Activated T-cell treated with anti-CD3 and anti-CD28 coated beads, Interleukin-2, amount 50 U/mL, for 48 hours (primary cell): ENCODE measurements at places on chromosomes 6 and 20.

- no peak for DNase-seq
Observed at GRCh38 chr20:53914091-53914780, 156.2 kb downstream of the BCAS1 start.

GRCh38 chr6:27616328-27617045 is 143.6 kb upstream of the ZNF184 start:
- no peak for DNase-seq

DNA sequence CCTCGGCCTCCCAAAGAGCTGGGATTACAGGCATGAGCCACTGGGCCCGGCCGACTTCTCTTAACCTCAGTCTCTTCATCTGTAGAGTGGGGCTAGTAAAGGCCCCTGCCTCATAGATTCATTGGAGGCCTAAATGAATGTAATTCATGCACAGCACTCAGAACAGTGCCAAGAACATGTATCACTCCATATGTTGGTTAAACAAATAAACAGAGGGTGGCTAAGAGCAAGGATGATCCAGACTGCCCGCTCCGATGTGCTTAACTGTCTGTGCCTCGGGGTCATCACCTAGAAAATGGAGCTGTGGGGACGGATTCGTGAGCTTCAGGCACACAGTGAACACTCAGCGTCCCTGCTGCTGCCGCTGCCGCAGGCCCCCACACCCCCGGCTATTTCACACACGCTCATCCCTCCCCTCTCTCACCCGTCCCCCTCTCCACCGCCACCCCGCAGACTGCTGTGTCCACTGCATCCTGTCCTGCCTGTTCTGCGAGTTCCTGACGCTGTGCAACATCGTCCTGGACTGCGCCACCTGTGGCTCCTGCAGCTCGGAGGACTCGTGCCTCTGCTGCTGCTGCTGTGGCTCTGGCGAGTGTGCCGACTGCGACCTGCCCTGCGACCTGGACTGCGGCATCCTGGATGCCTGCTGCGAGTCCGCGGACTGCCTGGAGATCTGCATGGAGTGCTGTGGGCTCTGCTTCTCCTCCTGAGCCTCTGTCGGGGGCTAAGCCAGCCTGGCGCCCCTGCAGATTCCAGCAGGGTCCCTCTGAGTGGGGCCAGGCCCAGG is 14.8 kb downstream of the MDFI start:
- DNase-seq, result no peak

GRCh38 chr6:142856624-142857232 is 88.2 kb downstream of the HIVEP2 start:
- no peak for DNase-seq

GRCh38 chr6:134378426-134378825 is 60.5 kb upstream of the SGK1 start:
- DNase-seq, result no peak

DNA sequence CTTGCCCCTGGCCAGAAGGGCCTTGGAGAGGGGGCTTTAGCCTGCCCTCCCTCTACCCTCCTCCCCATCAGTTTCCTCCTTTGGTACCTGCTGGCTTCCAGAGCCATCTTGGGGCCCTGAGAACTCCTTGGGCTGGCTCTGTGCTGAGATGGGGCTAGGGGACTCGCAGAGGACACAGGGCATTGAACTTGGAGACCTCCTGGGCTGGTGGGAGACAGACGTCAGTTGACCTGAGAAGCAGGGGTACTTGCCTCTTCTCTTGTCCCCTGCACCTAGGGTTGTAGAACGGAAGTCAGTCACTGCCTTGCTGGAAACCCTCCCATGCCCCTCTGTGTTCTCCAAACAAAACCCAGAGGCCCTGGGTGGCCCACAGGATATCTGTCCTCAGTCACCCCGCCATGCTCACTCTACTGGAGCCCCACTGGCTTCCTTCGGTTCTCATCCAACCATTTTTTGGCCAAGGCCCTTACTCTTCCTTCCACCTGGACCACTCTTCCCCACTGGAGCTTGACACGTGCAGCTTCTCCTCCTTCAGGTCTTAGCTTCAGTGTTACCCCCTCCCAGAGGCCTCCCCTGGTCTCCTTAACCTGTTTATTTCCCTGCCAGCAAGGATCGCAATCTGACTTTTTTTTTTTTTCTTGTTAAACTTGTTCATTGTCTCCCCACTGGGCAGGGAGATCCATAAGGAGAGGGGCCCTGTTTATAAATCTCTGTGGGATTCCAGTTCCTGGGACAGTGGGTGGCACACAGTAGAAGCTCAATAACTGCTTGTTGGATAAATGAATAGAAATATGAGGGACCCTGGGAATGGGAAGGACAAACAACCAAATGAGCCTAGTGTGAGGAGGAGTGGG is 971 bp downstream of the RBCK1 start:
- peak; percentile 60 for DNase-seq

- no peak for DNase-seq
Observed at GRCh38 chr20:36861875-36862801, 13.8 kb upstream of the TLDC2 start.

DNA sequence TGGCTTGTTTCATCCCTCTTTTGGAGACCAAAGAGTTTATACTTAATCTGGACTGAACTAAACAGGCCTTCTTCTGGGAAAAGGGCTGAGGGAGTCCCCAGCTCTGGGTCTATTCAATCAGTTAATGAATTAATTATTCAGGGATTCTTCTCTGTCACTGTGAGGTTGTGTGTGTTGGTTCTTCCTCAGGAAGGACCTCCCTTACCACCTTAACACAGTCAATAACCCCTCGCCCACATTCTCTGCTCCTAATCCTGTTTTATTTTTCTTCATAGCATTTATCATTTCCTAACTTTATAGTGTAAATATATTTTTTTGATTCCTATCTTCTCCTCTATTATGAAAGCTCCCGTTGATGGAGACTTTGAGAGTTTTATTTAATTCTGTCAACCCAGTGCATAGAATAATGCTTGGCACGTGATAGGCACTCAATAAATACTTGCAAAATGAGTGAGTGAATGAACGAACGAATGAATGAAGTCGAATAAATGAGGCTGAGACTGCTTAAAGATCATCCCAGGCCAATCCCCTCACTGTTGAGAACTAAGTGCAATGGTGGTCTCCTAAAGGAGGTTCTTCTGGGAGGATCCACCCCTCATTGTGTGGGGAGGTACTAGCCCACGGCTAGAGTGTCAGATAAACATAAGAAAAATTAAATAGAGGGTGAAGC is 179.6 kb upstream of the JARID2 start:
- DNase-seq, result no peak

DNA sequence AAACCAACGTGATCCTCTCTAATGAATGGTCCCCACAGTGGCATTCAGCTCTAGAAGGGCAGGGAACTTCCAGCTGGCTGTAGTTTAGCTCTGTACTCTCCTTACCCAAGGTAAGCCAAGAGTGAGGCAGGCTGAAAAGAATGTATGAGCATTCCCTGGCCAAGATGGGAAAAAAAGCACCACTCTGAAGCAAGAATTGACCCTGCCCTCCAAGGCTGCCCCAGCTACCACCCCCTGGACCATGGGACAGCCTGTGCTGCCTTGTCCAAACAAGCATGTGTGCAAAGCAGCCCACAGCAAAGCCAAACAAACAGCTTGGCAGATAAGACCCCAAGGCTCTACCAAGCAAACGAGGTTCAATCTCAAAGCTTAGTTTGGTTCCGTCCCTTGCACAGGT is 73.9 kb downstream of the GFOD1 start:
- DNase-seq, result no peak

GRCh38 chr20:23347791-23348190 is 2.8 kb upstream of the NXT1 start:
- no peak for DNase-seq

GRCh38 chr20:63961664-63962425 is 5.6 kb upstream of the UCKL1 start:
- no peak for DNase-seq

DNA sequence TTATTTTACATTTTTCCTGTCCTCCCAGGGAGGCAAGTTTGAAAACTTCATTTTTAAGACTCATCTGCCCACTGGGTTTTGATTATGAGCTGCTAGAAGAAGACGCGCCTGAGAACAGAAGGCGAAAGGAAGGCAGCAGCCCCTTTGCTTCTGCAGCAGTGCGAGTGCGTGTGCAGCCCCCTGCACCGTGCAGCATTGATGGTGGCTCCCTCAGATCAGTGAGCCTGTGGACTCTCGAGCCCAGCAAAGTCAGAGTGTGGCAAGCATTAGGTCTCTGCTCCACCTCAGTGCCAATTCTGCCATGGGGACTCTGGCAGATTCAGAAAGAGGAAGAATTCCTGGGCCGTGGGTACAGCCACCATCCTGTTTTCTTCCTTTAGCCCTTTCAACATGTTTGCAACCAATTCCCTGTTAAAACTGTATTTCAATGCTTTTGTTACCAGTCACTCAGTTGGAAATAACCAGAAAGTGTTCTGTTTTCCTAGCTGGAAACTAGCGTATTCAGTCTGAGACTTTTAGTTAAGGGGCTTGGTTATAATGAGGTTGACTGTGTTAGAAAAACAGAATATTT is 134.8 kb upstream of the OGFRL1 start:
- DNase-seq, result no peak

DNA sequence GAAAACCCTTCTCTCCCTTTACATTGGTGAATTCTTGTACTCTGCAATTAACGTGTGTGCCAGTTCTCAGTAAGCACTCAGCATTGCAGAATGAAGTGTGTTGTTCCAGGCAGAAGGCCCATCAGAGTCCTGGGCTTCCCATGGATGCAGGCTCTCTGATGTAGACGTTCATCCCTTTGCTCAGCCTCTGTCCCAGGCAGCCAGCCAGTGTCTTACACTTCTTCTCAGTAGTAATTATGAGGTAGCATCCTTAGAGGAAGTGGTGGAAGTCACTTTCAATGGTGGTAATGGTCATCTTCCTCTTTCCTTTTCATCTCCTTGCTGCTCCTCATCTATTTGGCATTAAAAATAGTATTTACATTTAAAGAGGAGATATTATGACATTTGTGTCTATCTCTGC is 66.7 kb upstream of the FYN start:
- no peak for DNase-seq

GRCh38 chr6:46380152-46380807 is 111.0 kb downstream of the RCAN2 start:
- DNase-seq, result no peak

GRCh38 chr20:36446557-36446956 is 94.8 kb upstream of the MYL9 start:
- no peak for DNase-seq

- no peak for DNase-seq
Observed at GRCh38 chr6:26342106-26343004, 22.6 kb upstream of the BTN3A2 start.

- no peak for DNase-seq
Observed at GRCh38 chr20:63829945-63830835, 874 bp downstream of the ZBTB46 start.

DNA sequence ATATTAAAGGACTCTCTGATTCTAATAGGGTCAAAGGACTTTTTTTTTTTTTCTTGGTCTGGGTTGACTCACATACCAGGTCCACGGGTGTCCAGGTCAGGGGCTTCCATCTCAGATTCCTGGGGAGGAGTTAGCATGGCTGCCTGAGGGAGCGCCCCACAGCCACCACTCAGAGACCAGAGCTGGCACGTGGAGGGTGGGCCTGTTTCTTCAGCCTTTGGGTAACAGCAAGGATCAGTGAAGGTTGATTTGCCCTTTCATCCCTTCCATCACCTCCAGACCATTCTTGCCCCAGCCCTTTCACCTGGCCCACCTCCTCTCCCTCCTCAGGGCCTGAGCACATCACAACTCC is 5.9 kb upstream of the GPSM3 start:
- DNase-seq, result no peak

- DNase-seq, result no peak
Observed at GRCh38 chr6:30571762-30572082, 480 bp downstream of the ABCF1 start.

GRCh38 chr6:42729731-42730130 is 7.3 kb upstream of the PRPH2 start:
- no peak for DNase-seq

GRCh38 chr6:6750594-6751265 is 162.2 kb downstream of the LY86 start:
- DNase-seq, result no peak

DNA sequence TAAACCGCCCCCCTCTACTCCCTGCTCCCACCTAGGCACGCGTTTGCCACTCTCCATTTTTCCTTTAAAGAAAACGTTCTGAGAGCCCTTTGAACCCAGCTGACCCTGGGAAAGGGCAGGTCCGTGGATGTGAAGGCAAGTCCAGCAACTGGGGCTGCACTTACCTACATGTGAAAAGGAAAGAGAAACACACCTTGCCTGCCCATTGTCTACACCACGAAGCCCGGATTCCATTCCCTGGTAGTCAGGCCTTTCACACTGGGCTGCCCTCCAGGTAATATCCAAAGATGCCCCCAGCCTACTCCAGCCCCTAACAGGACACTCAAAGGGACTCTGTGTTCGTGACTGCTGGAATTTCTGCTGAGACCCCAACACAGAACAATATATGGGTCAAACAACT is 94.4 kb downstream of the CD83 start:
- no peak for DNase-seq

- DNase-seq, result no peak
Observed at GRCh38 chr6:5031150-5031549, 27.3 kb upstream of the RPP40 start.

GRCh38 chr6:144338951-144339700 is 54.0 kb downstream of the UTRN start:
- no peak for DNase-seq

GRCh38 chr20:46087161-46087560 is 2.6 kb downstream of the NCOA5 start:
- DNase-seq, result no peak

GRCh38 chr6:46350714-46351113 is 140.5 kb downstream of the RCAN2 start:
- DNase-seq, result no peak

DNA sequence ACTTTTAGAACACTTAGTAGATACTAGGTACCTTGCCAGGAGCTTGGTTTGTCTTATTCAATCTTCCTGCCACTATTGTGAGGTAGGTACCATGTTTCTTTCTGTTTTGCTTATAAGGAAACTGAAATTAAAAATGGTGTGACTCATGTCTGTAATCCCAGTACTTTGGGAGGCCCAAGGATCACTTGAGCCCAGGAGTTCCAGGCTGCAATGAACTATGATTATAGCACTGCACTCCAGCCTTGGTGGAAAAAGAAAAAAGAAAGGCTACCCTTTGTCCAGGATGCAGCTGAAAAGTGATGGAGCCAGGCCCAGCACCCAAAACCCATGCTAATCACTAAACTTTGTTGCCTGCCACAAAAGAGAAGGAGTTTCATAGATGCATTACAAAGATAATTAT is 34.1 kb upstream of the LAMA4 start:
- DNase-seq, result no peak

DNA sequence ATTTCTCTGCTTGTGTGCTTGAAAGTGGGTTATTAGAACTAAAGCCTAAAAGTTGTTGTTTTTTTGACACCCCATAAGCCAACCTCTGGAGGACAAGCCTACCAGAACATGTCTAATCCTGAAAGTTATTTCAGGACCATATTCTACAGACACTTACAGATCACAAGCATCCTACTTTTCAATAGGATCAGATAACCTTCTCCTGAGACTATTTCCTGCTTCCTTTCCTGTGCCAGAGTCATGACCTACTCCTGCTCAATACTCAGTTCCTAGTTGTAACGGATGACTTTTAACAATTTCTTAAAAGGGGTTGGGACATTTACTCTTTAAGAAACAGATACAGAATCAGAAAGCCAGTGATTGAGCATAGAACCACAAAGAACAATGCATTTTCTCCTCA is 5.3 kb upstream of the FILIP1 start:
- no peak for DNase-seq

GRCh38 chr6:33584700-33585402 is 4.8 kb upstream of the BAK1 start:
- DNase-seq, result no peak
